Erythroblast (primary cell): ENCODE measurements at places on chromosomes 6 and 20.

- DNase-seq, result no peak
These were observed 7.7 kb upstream of the PHACTR3 start for GRCh38 chr20:59596690-59597089.

- DNase-seq, result no peak
These were observed 30.0 kb upstream of the IRF4 start for GRCh38 chr6:361411-362132.

- peak; percentile 91 for DNase-seq
These were observed 136.7 kb downstream of the HFE start for GRCh38 chr6:26223650-26224546.

GRCh38 chr6:127841811-127842210 lies 59.0 kb downstream of the THEMIS start:
- DNase-seq, result no peak
